Activated gamma-delta T cell (primary cell): ENCODE measurements at places on chromosomes 11 and 22.

DNA sequence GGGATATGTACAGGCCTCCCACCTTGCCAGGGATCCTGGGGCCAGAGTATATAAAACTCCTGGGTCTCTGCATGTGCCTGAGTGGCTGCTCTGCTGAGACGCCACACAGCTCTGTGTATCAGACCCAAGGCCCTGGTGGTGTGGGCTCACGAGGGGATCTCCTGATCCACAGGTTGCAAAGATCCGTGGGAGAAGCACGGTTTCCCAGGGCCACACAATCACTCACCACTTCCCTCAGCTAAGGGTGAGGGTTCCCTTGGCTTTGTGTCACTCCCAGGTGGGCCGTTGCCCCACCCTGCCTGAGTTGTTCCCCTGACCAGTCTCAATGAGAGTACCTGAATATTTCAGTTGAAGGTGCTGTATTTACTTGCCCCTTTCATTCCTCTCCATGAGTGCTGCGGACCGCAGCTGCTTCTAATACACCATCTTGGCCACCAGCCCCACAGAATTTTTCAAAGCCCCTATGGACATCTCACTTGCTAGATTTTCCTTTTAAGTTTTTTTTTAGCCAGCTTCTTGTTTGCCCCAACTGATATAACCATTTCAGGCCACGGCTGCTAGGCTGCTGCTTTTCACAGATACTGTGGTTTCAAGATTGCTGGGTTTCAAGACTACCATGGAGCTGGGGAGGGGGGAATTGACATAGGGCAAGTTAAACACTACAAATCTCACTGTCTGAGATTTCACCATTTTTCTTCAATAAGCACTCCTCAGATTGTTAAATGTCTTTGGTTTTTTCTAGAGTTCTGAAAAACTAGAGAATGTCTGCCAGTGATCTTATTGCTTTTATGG is 13.7 kb upstream of the DEPDC7 start:
- no peak for DNase-seq

DNA sequence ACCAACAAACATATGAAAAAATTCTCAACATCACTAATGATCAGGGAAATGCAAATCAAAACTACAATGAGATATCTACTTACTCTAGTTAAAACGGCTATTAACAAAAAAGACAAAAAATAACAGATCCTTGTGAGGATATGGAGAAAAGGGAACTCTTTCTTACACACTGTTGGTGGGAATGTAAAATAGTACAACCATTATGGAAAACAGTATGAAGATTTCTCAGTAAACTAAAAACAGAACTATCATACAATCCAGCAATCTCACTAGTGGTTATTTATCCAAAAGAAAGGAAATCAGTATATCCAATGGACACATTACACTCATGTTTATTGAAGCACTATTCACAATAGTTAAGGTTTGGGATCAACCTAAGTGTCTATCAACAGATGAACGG is 3.9 kb downstream of the HBE1 start:
- DNase-seq, result no peak

- no peak for DNase-seq
Observed at GRCh38 chr11:35237351-35237750, 98.4 kb downstream of the CD44 start.

GRCh38 chr11:107996006-107996776 is 12.5 kb upstream of the CUL5 start:
- no peak for DNase-seq

DNA sequence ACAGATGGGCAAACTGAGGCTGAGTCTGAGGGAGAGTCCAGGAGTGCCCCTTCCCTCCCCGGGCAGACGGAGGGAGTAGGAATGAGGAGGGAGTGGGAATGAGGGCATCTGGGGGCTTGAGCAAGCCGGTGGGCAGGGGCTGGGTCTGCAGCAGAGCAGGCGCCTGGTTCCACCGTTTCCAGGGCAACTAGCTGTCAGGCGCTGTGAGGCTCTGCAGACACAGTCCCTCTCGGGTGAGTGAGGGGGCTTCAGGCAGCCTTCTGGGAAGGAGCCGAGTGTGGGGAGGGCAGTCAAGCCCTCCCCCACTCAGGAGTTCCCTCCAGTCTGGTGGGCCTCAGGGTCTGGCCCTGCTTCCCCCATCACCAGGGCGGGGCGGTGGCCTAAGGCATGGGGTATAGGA is 19.0 kb downstream of the TMEM258 start:
- DNase-seq, result no peak

DNA sequence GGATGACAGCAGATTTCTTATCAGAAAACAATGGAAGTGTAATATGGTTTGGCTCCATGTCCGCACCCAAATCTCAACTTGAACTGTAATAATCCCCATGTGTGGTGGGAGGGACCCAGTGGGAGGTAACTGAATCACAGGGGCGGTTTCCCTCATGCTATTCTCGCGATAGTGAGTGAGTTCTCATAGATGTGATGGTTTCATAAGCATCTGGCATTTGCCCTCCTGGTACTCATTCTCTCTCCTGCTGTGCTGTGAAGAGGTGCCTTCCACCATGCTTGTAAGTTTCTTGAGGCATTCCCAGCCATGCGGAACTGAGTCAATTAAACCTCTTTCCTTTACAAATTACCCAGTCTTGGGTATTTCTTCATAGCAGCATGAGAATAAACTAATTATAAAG is 81.0 kb upstream of the SCUBE2 start:
- no peak for DNase-seq

- DNase-seq, result no peak
Observed at GRCh38 chr11:67256477-67257135, 9.7 kb upstream of the GRK2 start.

DNA sequence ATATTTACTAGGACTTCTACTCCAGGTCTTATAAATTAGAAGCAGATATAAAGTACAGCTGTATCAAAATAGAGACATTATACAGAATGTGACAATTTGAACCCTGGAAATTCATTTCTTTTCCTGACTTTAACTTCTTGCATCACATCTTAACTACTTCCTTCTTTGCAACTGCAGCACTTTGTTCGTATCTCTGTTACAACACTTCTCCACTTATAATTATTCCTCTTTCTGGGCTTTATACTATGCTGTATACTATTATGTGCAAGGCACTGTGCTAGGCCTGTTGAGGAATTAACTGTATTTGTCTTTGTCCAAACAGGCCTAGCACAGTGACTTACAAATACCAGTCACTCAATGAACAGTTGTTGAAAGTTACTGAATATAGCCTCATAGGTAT is 1.8 kb upstream of the SLC36A4 start:
- DNase-seq, result no peak

GRCh38 chr22:26903030-26903856 is 245.9 kb downstream of the MIAT start:
- DNase-seq, result no peak

- DNase-seq, result peak; percentile 29
Observed at GRCh38 chr11:117843666-117844484, 19.3 kb upstream of the FXYD2 start.

- DNase-seq, result no peak
Observed at GRCh38 chr11:36724742-36725385, 126.8 kb upstream of the RAG2 start.

DNA sequence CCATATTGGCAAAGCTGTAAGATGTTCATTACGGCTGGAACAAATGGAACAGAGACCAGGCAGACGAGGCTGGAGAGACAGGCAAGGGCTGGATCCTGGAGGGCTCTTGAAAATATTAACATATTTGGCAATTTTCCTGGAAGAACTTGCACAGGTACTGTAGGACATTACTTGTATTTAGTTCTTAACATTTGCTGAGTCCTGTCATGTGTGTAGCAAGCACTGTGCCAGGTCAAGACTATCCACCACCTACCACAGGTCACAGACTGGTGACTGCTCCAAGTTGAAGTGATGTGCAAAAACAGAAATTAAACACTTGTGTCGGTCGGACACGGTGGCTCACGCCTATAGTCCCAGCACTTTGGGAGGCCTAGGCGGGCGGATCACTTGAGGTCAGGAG is 58.7 kb upstream of the TNRC6B start:
- DNase-seq, result no peak

- no peak for DNase-seq
Observed at GRCh38 chr11:91935120-91935519, 289.5 kb upstream of the FAT3 start.

DNA sequence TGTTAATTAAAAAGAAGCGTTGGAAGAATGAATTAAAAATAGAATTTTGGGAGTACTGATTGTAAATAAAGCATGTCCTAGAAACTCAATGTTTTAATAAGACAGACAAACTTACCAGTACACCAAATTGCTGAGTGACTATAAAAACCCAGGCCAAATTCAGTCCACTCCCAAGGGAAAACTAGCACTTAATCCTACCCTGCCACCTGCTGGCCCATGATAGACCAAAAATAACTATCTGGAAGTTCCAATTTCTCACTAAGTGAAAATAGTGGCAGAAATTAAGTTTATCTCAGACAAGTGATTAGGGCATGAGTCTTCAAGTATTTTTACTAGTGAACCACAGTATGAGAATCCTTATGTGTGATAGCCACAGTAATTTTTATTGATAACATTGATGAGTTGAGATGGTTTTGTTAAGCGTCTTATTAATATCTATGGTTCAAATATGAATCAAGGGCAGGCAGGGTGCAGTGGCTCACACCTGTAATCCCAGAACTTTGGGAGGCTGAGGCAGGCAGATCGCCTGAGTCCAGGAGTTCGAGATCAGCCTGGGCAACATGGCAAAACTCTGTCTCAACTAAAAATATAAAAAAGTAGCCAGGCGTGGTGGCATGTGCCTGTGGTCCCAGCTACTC is 9.8 kb upstream of the DDX10 start:
- no peak for DNase-seq

GRCh38 chr11:94766713-94767206 is 1.4 kb upstream of the AMOTL1 start:
- DNase-seq, result no peak

DNA sequence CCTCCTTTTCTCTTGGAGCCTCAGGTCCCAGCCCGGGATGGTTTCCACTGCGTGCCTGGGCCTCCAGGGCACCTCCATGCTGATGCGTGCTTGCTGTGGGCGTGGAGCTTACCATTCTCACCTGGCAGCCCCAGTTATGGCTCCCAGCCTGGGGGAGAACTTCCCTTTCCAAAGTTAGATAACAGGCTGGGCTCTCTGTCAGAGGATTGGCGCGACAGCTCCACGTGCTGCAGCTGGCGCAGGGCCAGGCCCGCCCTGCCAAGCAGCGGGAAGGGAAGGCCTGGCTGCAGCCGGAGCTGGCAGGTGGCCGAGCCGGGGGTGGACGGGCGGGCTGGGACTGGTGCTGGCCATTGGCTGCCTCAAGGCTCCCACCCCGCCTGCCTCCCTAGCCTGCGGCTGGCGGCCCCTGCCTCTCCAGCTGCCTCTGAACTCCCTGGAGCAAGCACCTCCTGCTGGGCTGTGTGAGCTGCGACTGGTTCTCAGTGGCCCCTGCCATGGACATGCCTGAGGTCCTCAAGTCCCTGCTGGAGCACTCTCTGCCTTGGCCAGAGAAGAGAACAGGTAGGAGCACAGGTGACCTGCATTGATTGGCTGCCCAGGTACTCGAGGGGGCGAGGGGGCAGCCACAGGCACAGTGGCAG is 14.6 kb upstream of the TEF start:
- no peak for DNase-seq

- no peak for DNase-seq
Observed at GRCh38 chr11:33258631-33259205, 1.5 kb downstream of the HIPK3 start.
